Purkinje cell (primary cell): ENCODE measurements at places on chromosomes 1 and 21. TPM values are rescaled to one million over a fixed set of nuclear protein-coding genes. Genes with fewer than 3 reads are reported as not detected.

The SLC1A7 gene
- polyA plus RNA-seq: not detected in 2 replicates

The PRAMEF15 gene
- polyA plus RNA-seq: not detected in 2 replicates

The CNN3 gene
- polyA plus RNA-seq: 55.5 and 65.5 TPM in 2 replicates

The KIAA0319L gene
- 17.2 and 17.5 TPM in 2 replicates for polyA plus RNA-seq

The SERBP1 gene
- 33.4 and 43.9 TPM in 2 replicates for polyA plus RNA-seq

The SLC5A9 gene
- 0.12 and 0.94 TPM in 2 replicates for polyA plus RNA-seq

The OVAAL gene
- polyA plus RNA-seq: not detected in 2 replicates

The PKP1 gene
- polyA plus RNA-seq: not detected in 2 replicates

The ATP1A4 gene
- not detected in 2 replicates for polyA plus RNA-seq

The PTPN22 gene
- 0.58 and 2.0 TPM in 2 replicates for polyA plus RNA-seq

The NR0B2 gene
- polyA plus RNA-seq: not detected in 2 replicates

The TMPRSS15 gene
- polyA plus RNA-seq: not detected in 2 replicates

The EEIG2 gene
- 8.3 and 14.7 TPM in 2 replicates for polyA plus RNA-seq

The AGRN gene
- polyA plus RNA-seq: 0.13 TPM in 1 of 2 replicates, not detected in the other

The LAMC1 gene
- polyA plus RNA-seq: 2.0 and 11.3 TPM in 2 replicates

The MXRA8 gene
- polyA plus RNA-seq: 0.63 and 3.6 TPM in 2 replicates

The LCE6A gene
- not detected in 2 replicates for polyA plus RNA-seq

The EDN2 gene
- polyA plus RNA-seq: not detected in 2 replicates

The HES3 gene
- not detected in 2 replicates for polyA plus RNA-seq

The SELL gene
- polyA plus RNA-seq: not detected in 2 replicates

The CFH gene
- 0.17 and 0.44 TPM in 2 replicates for polyA plus RNA-seq

The UCHL5 gene
- polyA plus RNA-seq: 73.1 and 73.2 TPM in 2 replicates

The CRB1 gene
- polyA plus RNA-seq: 2.7 and 7.3 TPM in 2 replicates

The C1orf56 gene
- polyA plus RNA-seq: 12.8 and 18.3 TPM in 2 replicates

The MTARC2 gene
- 4.8 and 5.8 TPM in 2 replicates for polyA plus RNA-seq

The FCAMR gene
- not detected in 2 replicates for polyA plus RNA-seq

The ERG gene
- 0.04 TPM in 1 of 2 replicates, not detected in the other for polyA plus RNA-seq

The WNT4 gene
- polyA plus RNA-seq: not detected in 2 replicates

The EVA1C gene
- polyA plus RNA-seq: 7.7 and 11.4 TPM in 2 replicates

The C8A gene
- not detected in 2 replicates for polyA plus RNA-seq

The RPAP2 gene
- polyA plus RNA-seq: 32.6 and 46.9 TPM in 2 replicates

The AMY1B gene
- polyA plus RNA-seq: not detected in 2 replicates

The ZMYND12 gene
- polyA plus RNA-seq: 4.7 and 9.0 TPM in 2 replicates

The IER5 gene
- polyA plus RNA-seq: 1.1 and 2.0 TPM in 2 replicates

The CHTOP gene
- 26.9 and 28.4 TPM in 2 replicates for polyA plus RNA-seq

The UBL4B gene
- polyA plus RNA-seq: not detected in 2 replicates

The HSF2BP gene
- not detected in 2 replicates for polyA plus RNA-seq

The TMEM61 gene
- not detected in 2 replicates for polyA plus RNA-seq

The TRIM67 gene
- 0.95 and 1.3 TPM in 2 replicates for polyA plus RNA-seq

The USH2A gene
- 0.20 TPM in 1 of 2 replicates, not detected in the other for polyA plus RNA-seq

The ERRFI1 gene
- 14.5 and 18.8 TPM in 2 replicates for polyA plus RNA-seq

The ECM1 gene
- polyA plus RNA-seq: 2.0 and 2.4 TPM in 2 replicates

The HSD3B1 gene
- not detected in 2 replicates for polyA plus RNA-seq

The LAMC2 gene
- 0.09 and 0.84 TPM in 2 replicates for polyA plus RNA-seq

The PDC gene
- 0.83 TPM in 1 of 2 replicates, not detected in the other for polyA plus RNA-seq

The PRAMEF14 gene
- not detected in 2 replicates for polyA plus RNA-seq

The RNF223 gene
- polyA plus RNA-seq: not detected in 2 replicates

The KANK4 gene
- polyA plus RNA-seq: not detected in 2 replicates

The LRRN2 gene
- 11.7 and 12.4 TPM in 2 replicates for polyA plus RNA-seq

The RAB3B gene
- 0.21 and 1.6 TPM in 2 replicates for polyA plus RNA-seq

The L1TD1 gene
- not detected in 2 replicates for polyA plus RNA-seq
